ENCODE measurements at places on chromosomes 11 and 22.

DNA sequence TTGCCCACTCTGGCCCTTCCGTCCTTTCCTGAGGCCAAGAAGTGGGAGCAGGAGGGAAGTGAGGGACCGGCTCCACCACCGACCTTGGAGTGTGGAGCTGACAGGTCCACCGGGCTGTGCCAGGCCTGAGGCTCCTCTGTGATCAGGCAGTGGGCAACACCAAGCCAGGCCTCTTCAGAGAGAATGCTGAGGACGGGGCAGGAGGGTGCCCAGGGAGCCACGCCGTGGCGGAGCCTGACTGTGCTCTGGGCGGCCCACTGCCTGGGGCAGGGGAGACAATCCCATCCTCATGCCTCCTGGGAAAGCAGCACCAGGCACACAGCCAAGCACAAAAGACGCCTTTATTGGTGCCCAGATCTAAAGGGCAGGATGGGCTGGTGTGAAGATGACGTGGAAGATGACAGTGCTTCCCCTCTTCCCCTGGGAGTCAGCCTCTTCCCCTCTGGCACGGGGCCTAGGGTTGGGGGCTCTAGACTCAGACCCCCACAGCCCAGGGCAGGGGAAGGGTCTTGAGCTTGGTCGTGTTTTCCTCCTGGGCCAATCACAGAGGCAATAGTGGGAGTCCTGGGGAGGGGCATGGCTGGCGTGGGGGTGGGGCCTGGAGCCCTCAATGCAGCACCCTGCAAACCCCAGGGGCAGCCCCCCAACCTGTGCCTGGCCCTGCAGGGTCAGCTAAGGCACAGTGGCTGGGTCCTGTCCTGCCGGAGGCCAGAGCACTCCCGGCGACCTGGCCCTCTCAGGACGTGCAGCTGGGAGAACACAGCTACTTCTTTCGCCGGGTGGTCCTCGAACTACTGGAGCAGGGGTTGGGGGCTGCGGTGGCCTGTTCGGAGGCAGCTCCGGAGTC lies 4.7 kb downstream of the LMF2 start:
- no peak overlapping the region for H3K27ac ChIP-seq
- DNase-seq = no peak
- H3K4me1 ChIP-seq = peaks cover 6% of the 10 kb centered on the region
- no peak overlapping the region for H3K4me3 ChIP-seq
- H3K27me3 ChIP-seq = no peaks in the 10 kb centered on the region

DNA sequence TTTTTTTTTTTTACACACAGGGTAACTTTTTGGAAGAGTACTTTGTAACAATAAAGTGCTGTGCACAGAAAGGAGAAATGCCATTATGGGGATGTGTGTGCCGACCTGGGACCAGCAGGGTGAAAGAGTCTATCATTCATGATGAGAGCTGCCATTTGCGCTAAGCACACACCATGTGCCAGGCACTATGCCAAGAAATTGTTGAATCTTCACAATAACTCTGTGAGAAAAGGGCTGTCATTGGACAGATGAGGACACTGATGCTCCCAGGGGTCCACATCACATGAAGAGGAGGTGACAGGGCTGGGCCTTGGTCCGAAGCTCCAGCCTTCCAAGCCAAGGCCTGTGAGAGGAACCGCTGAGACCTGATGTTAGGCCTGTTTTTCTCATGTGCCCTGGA lies 5.6 kb downstream of the DUSP18 start:
- H3K4me3 ChIP-seq = no peak overlapping the region
- H3K27me3 ChIP-seq = no peaks in the 10 kb centered on the region
- peaks cover 9% of the 10 kb centered on the region for H3K36me3 ChIP-seq
- no peak overlapping the region for H3K27ac ChIP-seq

- H3K4me3 ChIP-seq = no peak overlapping the region
- peaks cover 12% of the 10 kb centered on the region for H3K27me3 ChIP-seq
- peaks cover 15% of the 10 kb centered on the region for H3K4me1 ChIP-seq
- DNase-seq = no peak
- peak overlapping the region; percentile 58 for H3K27ac ChIP-seq
Measured at GRCh38 chr11:69508974-69509373, 27.5 kb downstream of the LINC01488 start.

DNA sequence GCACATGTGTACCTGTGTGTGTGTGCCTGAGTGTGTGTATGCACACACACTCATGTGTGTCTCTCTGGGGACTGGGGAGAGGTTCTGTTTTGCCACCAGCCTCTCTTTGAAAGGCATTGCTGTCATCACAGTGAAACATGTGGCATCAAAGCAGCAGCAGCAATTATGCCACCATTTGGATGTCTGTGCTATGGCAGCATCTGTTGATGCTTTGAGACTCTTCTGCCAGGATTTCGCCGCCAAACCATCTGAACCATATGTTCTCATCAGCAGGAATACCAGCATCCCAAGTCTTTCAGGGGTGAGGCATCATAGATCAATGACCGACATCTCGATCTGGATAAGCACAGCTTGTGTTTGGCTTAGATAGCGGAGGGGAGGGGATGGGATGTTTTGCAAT lies 168.6 kb downstream of the FAT3 start:
- no peak for DNase-seq
- no peaks in the 10 kb centered on the region for H3K4me1 ChIP-seq
- no peaks in the 10 kb centered on the region for H3K36me3 ChIP-seq
- H3K4me3 ChIP-seq = no peak overlapping the region
- no peaks in the 10 kb centered on the region for H3K27me3 ChIP-seq

All from activated CD8-positive, alpha-beta T cell treated with anti-CD3 and anti-CD28 coated beads, Interleukin-2, amount 10 ng/mL, durations not matched to agents 7 days and 5 days (primary cell).